ENCODE measurements at places on chromosomes 11 and 22. TPM values are rescaled to one million over a fixed set of nuclear protein-coding genes. Genes with fewer than 3 reads are reported as not detected.

The FERMT3 gene
- total RNA-seq, result 0.71 TPM

The RIMBP3B gene
- not detected for total RNA-seq

The OR10G6 gene
- not detected for total RNA-seq

The OR52H1 gene
- not detected for total RNA-seq

The HORMAD2 gene
- not detected for total RNA-seq

The LGR4 gene
- 38.9 TPM for total RNA-seq

The SLC29A2 gene
- total RNA-seq, result 3.1 TPM

The MRPL17 gene
- total RNA-seq, result 25.1 TPM

The E2F8 gene
- total RNA-seq, result under 0.01 TPM

The F2 gene
- under 0.01 TPM for total RNA-seq

The TMPRSS6 gene
- total RNA-seq, result not detected

The OVOL1 gene
- total RNA-seq, result 19.0 TPM

The VSIG2 gene
- total RNA-seq, result under 0.01 TPM

The OR51B4 gene
- total RNA-seq, result not detected

The MOGAT2 gene
- total RNA-seq, result not detected

The LRRC56 gene
- total RNA-seq, result 1.4 TPM

The HEPHL1 gene
- total RNA-seq, result 10.3 TPM

The MMP12 gene
- total RNA-seq, result not detected

The GRIA4 gene
- total RNA-seq, result not detected

The CASP5 gene
- 0.50 TPM for total RNA-seq

The OR52I1 gene
- total RNA-seq, result not detected

The TMEM41B gene
- total RNA-seq, result 70.1 TPM

The NELL1 gene
- total RNA-seq, result not detected

The USP2 gene
- total RNA-seq, result 1.4 TPM

The POTEH gene
- total RNA-seq, result not detected

The SCGB1D2 gene
- total RNA-seq, result not detected

The ARHGAP20 gene
- under 0.01 TPM for total RNA-seq

The YAP1 gene
- total RNA-seq, result 207 TPM

The SGSM1 gene
- total RNA-seq, result 0.07 TPM

The SERPING1 gene
- total RNA-seq, result 0.68 TPM

The CSNK2A3 gene
- total RNA-seq, result 4.1 TPM

The KCNK4 gene
- not detected for total RNA-seq

The TPBGL gene
- total RNA-seq, result not detected

The ELMOD1 gene
- 0.34 TPM for total RNA-seq

The MTCH2 gene
- total RNA-seq, result 76.6 TPM

The OR51B2 gene
- not detected for total RNA-seq

The PLEKHB1 gene
- 0.21 TPM for total RNA-seq

The PSMD13 gene
- 141 TPM for total RNA-seq

Measured in nasal cavity respiratory epithelium epithelial cell of viscerocranial mucosa (primary cell).